ENCODE measurements at places on chromosomes 4 and X.

DNA sequence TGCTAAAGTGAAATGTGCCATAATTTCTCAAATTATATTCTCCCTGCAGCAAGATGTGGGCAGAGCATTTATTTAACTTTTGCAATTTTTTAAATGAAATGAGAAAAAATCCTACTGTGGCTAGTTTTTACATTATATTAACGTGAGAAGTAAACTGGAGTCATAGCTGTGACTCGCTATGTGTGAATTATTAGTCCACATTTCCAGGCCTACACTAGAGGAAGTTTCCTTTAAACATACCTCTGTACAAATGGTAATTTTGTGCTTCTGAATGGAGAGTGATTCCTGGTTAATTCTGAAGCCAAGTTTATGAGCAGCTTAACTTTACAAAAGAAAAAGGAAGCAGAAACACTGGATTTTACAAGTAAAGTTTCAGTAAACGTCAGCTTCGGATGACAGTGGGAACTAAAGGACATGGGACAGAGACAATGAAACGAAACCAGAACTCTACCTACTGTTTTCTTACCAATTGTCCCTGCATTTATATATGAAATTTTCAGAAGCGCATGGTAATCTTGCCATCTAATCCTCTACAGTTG is 72.4 kb downstream of the FBXO8 start:
- DNase-seq: no peak

DNA sequence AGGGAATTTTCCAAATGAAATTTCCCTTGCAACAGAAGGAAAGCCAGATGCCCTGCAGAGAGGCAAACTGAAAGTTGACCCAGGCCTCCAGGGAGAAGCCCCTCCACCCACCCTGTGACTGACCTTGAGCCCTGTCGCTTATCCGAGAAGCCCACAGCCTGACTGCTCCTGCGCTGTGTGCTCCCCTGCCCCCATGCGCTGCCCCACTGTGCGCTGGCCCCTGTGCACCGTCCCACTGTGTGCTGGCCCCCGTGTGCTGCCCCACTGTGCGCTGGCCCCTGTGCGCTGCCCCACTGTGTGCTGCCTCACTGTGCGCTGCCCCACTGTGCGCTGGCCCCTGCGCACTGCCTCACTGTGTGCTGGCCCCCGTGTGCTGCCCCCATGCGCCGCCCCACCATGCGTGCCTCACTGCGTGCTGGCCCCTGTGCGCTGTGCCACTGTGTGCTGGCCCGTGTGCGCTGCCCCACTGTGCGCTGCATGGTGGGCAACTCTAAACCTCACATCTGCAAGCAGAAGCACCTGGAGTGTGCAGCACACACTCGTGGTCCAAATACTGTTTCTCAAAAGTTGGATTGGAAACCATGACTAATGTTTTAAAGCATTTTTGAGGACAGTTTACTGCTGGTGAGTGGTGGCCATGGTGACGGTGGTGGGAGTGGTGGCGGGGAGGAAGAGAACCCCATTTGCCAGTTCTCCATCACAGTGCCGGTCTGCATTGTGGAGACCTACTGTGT is 8.3 kb upstream of the GRPEL1 start:
- no peak for DNase-seq

DNA sequence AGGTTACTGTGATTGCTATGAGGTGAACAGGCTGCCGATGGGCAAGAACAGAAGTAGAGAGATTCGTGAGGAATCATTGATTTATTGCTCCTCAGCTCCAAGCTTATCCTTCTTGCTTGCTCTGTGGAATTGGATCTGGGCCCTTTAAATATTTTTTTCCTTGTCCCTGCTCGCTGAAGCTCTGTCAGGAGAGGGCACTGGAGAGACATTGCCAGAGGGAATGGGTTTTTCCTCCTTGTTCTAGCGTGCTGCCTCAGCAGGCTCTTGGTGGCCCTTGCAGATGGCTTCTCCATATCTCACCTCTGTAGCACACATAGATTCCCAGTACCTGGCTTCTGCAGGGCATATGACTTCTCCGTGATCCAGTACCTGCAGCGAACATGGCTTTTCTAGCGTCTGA is 67.4 kb downstream of the CNGA2 start:
- DNase-seq: no peak

GRCh38 chrX:26387906-26388305 is 171.9 kb downstream of the MAGEB5 start:
- no peak for DNase-seq

GRCh38 chr4:12973522-12973921 is 510.6 kb downstream of the RAB28 start:
- no peak for DNase-seq

DNA sequence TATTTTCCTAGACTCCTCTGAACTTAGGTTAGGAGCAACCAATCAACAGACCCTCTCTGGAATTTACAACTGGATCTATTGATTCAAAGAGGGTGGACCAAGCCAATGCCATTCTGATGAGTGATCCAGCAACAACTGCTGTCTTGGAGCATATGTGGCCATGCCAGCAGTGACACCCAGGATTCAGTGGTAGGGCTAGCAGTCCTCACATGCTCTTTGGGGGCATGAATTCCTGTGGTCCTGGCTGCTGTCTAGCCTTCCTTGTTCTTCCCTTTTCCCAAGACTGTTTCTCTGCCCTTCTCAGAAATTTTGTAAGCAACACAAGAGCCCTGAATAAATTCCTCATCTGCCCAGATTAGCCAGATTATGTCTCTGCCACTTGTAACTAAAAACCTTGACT is 61.5 kb upstream of the GATB start:
- no peak for DNase-seq

- no peak for DNase-seq
Observed at GRCh38 chr4:113384600-113384999, 335.1 kb downstream of the ANK2 start.

GRCh38 chr4:184357165-184357564 is 117.2 kb downstream of the IRF2 start:
- DNase-seq: no peak

- no peak for DNase-seq
Observed at GRCh38 chr4:55762819-55763218, 56.8 kb upstream of the EXOC1L start.

GRCh38 chr4:77731656-77732055 is 87.5 kb downstream of the CNOT6L start:
- no peak for DNase-seq

DNA sequence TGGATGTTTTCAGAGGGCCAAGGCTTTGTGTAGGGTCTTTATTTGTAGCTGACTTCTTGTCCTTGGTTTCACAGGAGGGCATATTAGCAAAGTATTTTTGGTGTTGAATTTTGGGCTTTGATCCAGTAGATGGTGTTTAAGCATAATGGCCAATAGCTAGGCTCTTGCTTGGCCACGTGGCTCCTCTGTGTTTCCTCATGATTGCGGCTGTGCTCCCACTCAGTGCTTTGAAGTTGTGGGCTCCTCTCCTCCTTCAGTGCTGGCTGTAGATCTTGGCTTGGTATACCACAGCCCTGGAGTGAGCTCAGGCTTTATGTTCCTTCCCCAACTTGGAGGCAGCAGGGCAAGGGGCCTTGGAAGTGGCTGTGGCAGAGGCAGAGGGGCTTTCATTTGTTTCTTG is 107.2 kb upstream of the CENPE start:
- DNase-seq: no peak

Measured in stimulated activated naive B cell treated with anti-CD40 and anti-IgM and Interleukin-4, amounts not matched to agents 10 μg/mL and 1 μg/mL and 100 μg/mL, for 72 hours (primary cell).